Left lung (tissue), 14 donors: ENCODE measurements at places on chromosomes 7 and 10. TPM values are rescaled to one million over a fixed set of nuclear protein-coding genes. Genes with fewer than 3 reads are reported as not detected.

Gene PRKRIP1
- polyA plus RNA-seq, result 41.7 TPM

Gene SHTN1
- polyA plus RNA-seq, result 29.1 TPM

Gene GHRHR
- 0.51 TPM for polyA plus RNA-seq

Gene C10orf53
- polyA plus RNA-seq, result not detected

Gene SPDYE2B
- polyA plus RNA-seq, result 4.7 TPM

Gene DBNL
- 62.9 TPM for polyA plus RNA-seq

Gene CLRN3
- 0.27 TPM for polyA plus RNA-seq

Gene PAPSS2
- 53.7 TPM for polyA plus RNA-seq

Gene COBL
- 6.9 TPM for polyA plus RNA-seq

Gene PSPH
- polyA plus RNA-seq, result 20.1 TPM

Gene HOXA5
- 85.5 TPM for polyA plus RNA-seq

Gene AKR1D1
- polyA plus RNA-seq, result 0.14 TPM

Gene OR6B1
- polyA plus RNA-seq, result 0.06 TPM

Gene ITGA8
- 72.7 TPM for polyA plus RNA-seq

Gene SLC16A12
- 0.90 TPM for polyA plus RNA-seq

Gene MMRN2
- polyA plus RNA-seq, result 29.9 TPM

Gene NUP42
- 55.9 TPM for polyA plus RNA-seq
